ENCODE measurements at places on chromosomes 4 and X. TPM values are rescaled to one million over a fixed set of nuclear protein-coding genes. Genes with fewer than 3 reads are reported as not detected.

Gene G6PD
- 108 TPM for total RNA-seq

Gene GPRASP2
- 11.0 TPM for total RNA-seq

Gene ZNF185
- total RNA-seq: 8.0 TPM

Gene AFAP1
- 66.9 TPM for total RNA-seq

DNA sequence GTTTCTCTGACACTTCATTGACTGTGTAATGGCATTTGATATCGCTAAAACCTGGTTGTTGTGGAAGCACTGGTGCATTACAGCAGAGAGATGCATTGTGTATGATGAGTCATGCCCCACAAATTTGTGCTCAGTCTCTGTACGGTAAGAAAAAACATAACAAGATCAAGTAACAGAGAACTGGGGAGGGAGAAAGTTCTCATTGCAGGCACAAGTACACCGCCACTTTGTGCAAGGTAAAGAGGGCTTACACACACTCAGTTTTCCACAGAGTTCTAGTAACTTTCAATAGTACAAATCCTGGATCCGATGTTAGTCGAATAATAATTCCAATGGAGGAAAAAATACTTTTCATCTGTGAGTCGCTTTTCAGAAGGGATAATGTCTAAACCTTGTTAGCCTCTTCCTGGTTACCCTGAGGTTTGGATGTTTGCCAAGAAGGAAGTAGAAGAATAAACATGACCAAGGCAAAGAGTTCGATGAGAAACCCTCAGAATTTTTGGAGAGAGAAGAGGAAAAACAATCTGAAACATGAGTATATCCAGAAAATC lies 512.5 kb upstream of the SLIT2 start:
- no peaks in the 10 kb centered on the region for H3K36me3 ChIP-seq
- H3K27me3 ChIP-seq: no peaks in the 10 kb centered on the region
- H3K27ac ChIP-seq: peak overlapping the region; percentile 92

GRCh38 chr4:108793415-108793814 lies 30.6 kb upstream of the ETNPPL start:
- H3K4me1 ChIP-seq: peaks cover 4% of the 10 kb centered on the region
- H3K27me3 ChIP-seq: no peaks in the 10 kb centered on the region
- H3K4me3 ChIP-seq: no peak overlapping the region
- H3K27ac ChIP-seq: no peak overlapping the region
- DNase-seq: no peak

DNA sequence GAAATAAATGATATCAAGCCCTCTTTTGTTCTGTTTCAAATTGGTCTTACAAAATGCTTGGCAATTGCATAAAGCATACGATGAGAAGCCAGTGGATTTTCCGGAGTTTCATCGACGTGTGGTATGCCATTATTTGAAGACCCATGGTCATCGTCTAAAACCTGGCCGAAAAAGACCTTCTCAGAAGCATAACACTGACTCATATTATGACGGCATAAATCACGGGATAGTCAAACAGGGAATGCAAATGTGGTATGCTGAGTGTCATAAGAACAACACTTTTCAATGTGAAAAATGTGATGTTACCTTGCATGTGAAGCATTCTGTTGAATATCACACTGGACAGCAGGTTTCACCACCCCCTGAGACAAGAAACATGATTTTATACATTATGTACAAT lies 695.2 kb downstream of the GRXCR1 start:
- H3K4me3 ChIP-seq: no peak overlapping the region
- no peak overlapping the region for H3K27ac ChIP-seq
- DNase-seq: no peak
- H3K4me1 ChIP-seq: no peaks in the 10 kb centered on the region

All from osteocyte (in vitro differentiated cells).